T-helper 17 cell (primary cell): ENCODE measurements at places on chromosomes 7 and 10.

DNA sequence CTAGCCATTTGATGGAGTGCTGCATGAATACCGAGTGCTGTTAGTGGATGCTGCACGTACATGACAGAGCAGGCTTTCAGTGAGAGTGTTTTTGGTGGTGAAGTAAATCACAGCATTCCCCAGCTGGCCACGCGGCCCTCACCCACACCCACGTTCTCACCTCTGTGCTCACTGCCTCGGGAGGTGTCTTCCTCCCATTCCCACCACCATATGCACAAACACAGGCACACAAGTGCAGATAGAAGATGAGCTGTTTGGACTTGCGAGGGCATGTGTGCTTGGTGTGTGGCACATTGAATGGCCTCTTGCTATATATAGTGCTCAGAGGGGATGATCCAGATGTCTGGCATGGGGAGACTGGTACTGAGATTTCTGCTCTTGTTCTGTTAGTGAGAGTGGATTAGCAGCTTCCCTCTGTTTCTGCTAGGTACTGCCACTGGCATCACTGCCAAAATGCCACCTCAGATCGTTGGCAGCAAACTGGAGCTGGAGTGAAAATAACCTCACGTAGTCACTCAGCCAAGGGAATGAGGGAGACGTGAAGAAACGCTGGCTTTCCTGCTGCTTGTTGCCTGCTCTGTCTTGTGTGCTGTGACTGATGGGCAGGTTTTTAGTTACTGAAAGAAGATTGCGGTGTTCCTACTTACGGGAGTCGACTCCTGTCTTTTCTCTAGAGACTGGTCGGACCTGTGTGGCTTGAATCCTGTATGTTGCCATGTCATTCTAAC, 19.1 kb downstream of the DNAJB6 start:
- H3K27me3 ChIP-seq: no peaks in the 10 kb centered on the region
- peak overlapping the region; percentile 86 for H3K27ac ChIP-seq
- H3K4me1 ChIP-seq: peaks cover 57% of the 10 kb centered on the region
- H3K36me3 ChIP-seq: peaks cover 3% of the 10 kb centered on the region
- DNase-seq: no peak
- H3K4me3 ChIP-seq: peak overlapping the region; percentile 66

DNA sequence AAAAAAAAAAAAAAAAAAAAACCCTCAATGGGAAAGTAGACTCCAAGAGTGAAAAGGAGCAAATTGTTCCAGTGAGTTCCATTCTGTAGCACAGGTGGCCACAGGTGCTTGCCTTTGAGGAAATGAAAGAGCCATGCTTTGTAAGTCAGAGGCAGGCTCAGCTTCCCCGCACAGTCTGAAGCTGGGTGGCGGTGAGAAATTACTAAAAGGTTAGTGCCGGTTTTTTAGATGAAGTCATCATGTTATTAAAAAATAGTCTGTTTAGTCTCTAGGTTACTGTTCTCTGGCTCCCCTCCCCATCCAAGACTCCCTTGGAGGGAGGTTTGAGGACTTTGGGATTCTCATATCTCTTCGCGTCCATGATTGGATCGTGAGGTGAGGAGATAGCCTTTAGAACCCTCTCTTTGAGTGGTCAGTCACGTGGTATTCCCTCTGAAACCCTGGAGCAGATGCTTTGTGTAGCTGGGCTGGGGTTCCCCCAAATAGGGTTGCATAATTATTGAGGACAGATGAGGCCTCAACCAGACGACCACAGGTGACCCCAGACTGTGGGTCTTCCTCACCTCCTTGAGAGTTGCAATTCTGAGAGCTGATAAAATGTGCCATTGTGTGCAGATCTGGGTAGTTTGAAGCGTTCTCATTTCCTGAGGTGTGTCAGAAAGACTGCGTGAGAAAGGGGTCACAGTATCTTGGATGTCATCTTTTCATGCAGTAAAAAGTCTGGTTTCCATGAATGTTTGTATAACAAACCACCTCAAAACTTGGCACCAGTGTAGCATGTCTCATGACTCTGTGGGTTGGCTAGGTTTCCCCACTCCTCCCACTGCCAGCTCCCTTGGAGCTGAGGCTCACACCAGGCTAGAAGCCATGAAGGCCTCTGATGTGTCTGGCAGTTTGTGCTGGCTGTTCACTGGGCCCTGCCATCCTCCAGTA, 27.1 kb downstream of the OGDH start:
- H3K36me3 ChIP-seq: peaks cover 10% of the 10 kb centered on the region
- DNase-seq: peak; percentile 73
- H3K4me3 ChIP-seq: peak overlapping the region; percentile 79
- H3K4me1 ChIP-seq: peaks cover 75% of the 10 kb centered on the region

DNA sequence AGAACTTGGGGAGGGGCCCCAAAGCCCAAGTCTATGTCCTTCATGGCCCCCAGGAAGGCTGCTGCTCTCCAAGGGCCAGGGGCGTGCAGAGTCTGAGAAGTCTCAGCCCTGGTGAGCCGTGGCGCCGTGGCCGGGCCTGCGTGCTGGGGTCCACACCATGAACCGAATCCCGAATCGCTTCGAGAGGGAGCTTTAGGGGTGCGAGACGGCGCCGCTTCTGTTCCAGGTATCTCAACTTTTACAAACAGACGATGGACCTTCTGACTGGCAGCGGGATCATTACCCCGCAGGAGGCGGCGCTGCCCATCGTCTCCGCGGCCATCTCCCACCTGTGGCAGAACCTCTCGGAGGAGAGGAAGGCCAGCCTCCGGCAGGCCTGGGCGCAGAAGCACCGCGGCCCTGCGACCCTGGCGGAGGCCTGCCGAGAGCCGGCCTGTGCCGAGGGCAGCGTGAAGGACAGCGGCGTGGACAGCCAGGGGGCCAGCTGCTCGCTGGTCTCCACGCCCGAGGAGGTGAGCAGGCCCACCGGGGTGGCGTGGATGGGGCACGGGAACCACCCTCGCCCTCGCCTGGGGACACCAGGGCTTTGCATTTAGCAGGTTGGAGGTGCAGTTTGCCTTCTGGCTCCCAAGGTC, 12.7 kb downstream of the STRA8 start:
- DNase-seq: no peak
- H3K27me3 ChIP-seq: peaks cover 15% of the 10 kb centered on the region
- H3K4me1 ChIP-seq: no peaks in the 10 kb centered on the region
- no peak overlapping the region for H3K27ac ChIP-seq
- no peak overlapping the region for H3K4me3 ChIP-seq
- H3K36me3 ChIP-seq: no peaks in the 10 kb centered on the region

DNA sequence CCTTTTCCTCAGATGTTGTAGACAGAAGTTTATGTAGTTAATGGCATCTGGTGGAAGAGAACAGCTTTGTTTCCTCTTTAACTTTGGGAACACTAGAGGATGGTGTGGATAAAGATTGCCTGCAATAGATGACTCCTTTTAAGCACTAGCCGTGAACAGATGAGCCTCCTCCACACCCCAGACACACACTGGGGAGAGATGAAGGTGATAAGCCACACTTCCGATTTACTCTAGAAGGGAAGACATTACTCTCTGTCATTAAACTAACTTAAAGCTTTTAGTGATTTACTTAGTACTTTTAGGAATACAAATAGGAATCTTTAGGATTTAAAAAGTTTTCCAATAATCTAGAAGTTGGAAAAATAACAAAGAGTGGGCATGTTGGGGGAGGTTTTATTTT, 6.8 kb downstream of the HSPA14 start:
- no peak overlapping the region for H3K4me3 ChIP-seq
- H3K27ac ChIP-seq: no peak overlapping the region
- no peak for DNase-seq
- H3K36me3 ChIP-seq: peaks cover 5% of the 10 kb centered on the region
- H3K4me1 ChIP-seq: peaks cover 13% of the 10 kb centered on the region

GRCh38 chr7:98126311-98127142, 19.9 kb downstream of the LMTK2 start:
- no peak overlapping the region for H3K4me3 ChIP-seq
- H3K36me3 ChIP-seq: peaks cover 6% of the 10 kb centered on the region
- H3K27ac ChIP-seq: no peak overlapping the region
- H3K27me3 ChIP-seq: no peaks in the 10 kb centered on the region
- no peak for DNase-seq
- H3K4me1 ChIP-seq: peaks cover 37% of the 10 kb centered on the region

- H3K36me3 ChIP-seq: no peaks in the 10 kb centered on the region
- H3K27ac ChIP-seq: peak overlapping the region; percentile 92
- peak overlapping the region; percentile 64 for H3K4me3 ChIP-seq
- peaks cover 12% of the 10 kb centered on the region for H3K4me1 ChIP-seq
- no peak for DNase-seq
Measured at GRCh38 chr10:51878695-51879094, 179.3 kb upstream of the CSTF2T start.

DNA sequence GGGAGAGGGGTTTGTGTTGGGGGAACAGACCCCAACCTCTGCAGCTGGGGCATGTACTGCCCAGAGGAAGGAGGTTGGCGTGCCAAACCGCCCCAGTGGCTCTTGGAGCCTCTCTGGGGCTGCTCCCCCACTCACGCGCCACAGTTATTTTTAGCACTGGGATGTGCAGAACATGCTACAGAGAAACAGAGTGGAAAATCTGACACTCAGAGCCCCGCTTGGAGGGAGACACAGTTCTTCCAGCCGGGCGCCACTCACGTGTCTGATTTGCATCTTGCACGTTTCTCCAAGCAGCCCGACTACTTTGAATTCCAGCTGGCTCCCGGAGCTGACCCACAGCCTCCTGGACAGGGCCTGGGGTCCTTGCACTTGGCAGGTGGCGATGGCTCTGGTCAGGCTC, 182.0 kb downstream of the RPS24 start:
- H3K4me1 ChIP-seq: peaks cover 4% of the 10 kb centered on the region
- H3K36me3 ChIP-seq: peaks cover 2% of the 10 kb centered on the region
- no peak for DNase-seq
- H3K27ac ChIP-seq: no peak overlapping the region
- no peak overlapping the region for H3K4me3 ChIP-seq

DNA sequence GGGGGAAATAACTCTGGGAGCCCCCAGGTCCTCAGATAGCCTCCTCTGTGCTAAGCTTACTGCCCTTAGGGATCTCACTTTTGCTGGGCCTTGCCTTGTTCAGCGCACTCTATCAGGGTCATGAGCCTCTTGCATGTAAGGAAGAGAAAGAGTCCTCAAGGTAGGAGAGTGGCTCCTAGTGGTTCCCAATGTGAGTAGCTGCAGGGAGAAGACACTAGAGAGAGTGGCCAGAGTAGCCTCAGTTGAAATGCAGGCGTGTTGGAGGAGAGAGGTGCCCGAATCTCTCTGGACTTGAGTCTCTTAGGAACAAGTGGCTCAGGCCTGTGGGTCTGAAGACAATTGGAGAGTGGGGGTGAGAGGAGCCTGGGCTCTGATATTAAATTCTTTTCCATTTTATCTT, 94.3 kb upstream of the SORCS3 start:
- H3K4me3 ChIP-seq: no peak overlapping the region
- DNase-seq: no peak
- no peak overlapping the region for H3K27ac ChIP-seq
- H3K4me1 ChIP-seq: no peaks in the 10 kb centered on the region

GRCh38 chr10:74071157-74071556, 73.2 kb downstream of the VCL start:
- no peak for DNase-seq
- no peak overlapping the region for H3K4me3 ChIP-seq
- H3K27ac ChIP-seq: peak overlapping the region; percentile 32
- peaks cover 10% of the 10 kb centered on the region for H3K36me3 ChIP-seq
- no peaks in the 10 kb centered on the region for H3K27me3 ChIP-seq

GRCh38 chr10:122567056-122567660, 6.6 kb downstream of the DMBT1 start:
- H3K36me3 ChIP-seq: no peaks in the 10 kb centered on the region
- no peak overlapping the region for H3K27ac ChIP-seq
- no peak overlapping the region for H3K4me3 ChIP-seq
